ENCODE measurements at places on chromosomes 1 and 21.

GRCh38 chr1:97677702-97678101 is 243.1 kb downstream of the DPYD start:
- DNase-seq = no peak

DNA sequence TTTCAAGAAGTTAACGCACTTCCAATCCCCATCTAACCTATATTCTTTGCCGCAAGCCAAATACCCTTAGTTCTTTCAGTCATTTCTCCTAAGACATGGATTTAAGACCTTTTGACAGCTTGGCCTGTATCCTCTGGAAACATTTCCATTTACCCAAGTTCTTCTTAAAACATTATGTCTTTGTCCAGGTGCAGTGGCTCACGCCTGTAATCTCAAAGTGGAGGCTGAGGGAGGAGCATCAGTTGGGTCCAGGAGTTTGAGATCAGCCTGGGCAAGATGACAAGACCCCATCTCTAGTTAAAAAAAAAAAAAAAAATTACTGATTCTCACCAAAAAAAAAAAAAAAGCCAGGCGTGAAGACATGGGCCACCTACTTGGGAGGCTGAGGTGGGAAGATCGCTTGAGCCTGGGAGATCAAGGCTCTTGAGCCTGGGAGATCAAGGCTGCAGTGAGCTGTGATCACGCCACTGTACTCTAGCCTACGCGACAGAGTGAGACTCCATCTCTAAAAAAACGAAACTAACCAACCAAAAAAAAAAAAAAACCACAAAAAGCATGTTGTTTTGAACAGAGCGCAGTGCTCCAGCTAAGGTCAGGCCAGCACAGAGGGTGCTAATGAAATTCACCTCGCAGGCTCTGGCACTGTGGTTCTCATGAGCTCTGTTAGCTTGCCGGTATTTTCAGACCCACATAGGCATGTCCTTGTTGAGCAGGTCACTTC is 36.0 kb downstream of the NUAK2 start:
- DNase-seq = no peak

- DNase-seq = no peak
Measured at GRCh38 chr21:31526040-31526439, 133.5 kb upstream of the SOD1 start.

GRCh38 chr1:88421997-88422396 is 262.1 kb upstream of the PKN2 start:
- no peak for DNase-seq

GRCh38 chr1:221873673-221874072 is 131.8 kb upstream of the DUSP10 start:
- no peak for DNase-seq

DNA sequence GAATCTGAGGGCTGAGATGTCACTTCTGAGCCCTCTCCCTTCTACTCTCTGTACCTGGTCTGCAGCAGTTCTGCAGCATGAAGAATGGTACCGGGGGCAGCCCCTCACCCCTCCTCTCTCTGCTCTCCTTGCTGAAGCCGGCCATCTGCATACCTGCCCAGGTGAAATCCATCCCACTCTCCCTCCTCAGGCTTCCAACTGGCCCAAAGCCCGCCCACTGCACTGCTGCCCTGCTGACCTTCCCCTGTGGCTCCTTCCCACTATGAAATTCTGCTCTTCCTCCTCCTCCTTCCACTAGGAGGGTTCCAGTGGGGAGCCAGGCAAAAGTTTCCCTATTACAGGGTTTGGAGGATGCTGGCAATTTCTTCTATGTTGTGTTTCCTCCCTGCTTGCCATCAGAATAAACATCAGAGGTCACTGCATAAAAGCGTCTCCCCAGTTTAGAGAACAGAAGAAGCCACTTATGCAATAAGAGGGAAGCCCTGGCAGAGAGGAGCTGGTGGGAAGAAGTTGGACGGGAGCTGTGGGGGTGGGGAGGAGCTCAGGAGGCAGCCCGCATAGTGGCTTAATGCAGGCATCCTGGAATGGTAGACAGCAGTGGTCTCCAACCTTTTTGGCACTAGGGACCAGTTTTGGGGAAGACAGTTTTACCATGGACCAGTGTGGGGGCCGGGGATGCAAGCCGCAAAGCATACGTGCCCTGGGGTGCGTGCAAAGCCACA is 30.3 kb downstream of the TMCO4 start:
- no peak for DNase-seq

- no peak for DNase-seq
Measured at GRCh38 chr1:211704543-211704942, 29.1 kb upstream of the NEK2 start.

GRCh38 chr1:34844252-34844634 is 15.3 kb downstream of the SMIM12 start:
- DNase-seq = no peak

GRCh38 chr1:28195780-28196179 is 19.3 kb upstream of the PTAFR start:
- DNase-seq = no peak

- DNase-seq = no peak
Measured at GRCh38 chr1:47759251-47759935, 237.8 kb downstream of the TRABD2B start.

GRCh38 chr21:24289539-24289938 is 1317.7 kb downstream of the MRPL39 start:
- DNase-seq = no peak

DNA sequence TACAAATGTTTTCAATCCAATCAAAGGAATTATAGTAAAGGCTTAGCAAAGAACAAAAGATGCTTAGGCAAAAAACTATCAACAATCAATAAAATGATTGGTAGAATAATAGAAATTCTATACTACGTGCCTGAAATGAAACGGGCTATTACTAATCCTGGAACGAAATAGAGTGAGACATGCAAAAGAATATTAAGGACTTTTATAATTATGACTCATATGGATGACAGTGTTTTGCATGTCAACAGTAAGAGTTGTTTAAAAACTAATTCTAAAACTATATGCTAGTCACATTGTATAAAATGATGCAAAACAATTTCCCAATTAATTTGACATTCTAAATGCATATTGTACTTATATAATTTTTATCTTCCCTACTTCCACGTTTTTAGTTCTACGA is 35.6 kb downstream of the LRRIQ3 start:
- DNase-seq = no peak

DNA sequence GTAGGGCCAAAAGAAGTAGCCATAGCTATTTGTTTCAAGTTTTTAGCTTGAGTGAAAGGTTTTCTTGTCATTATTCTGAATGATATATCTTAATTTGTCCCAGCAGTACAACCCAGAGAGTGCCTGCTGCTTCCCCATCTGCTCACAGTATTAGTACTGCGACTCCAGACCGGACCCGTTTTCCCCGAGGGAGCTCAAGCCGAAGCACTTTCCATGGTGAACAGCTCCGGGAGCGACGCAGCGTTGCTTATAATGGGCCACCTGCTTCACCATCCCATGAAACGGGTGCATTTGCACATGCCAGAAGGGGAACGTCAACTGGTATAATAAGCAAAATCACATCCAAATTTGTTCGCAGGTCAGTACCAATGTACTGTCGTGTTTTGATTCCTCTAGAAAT is 37.2 kb upstream of the C1orf115 start:
- no peak for DNase-seq

GRCh38 chr1:25608488-25609178 is 8.0 kb upstream of the MAN1C1 start:
- peak; percentile 60 for DNase-seq

- DNase-seq = no peak
Measured at GRCh38 chr21:37208056-37208721, 58.9 kb downstream of the VPS26C start.

DNA sequence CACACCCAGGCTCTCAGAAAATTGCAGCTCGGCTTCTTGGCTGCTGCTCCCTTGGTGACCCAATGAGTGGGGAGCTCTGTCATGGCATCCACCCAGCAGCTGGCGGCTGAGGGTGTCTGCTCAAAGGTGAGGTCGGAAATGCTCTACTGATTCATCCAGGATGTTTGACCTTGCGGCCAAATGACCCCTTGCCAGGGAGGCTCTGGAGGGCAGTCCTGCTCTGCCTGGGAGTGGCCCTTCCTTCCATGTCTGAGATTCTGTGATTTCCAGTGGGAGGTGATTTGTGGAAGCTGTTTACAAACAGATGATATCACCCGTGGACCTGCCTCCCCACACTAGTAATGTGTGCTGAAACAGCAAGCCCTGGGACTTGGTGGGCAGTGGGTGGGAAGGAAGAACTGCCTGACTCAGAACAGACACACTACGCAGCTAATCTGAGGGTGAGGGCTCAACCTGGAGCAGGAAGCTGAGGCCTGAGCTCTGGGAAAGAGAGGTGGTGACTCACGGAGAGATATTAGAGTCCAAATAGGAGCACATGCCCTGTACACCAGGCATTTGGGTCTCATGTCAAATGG is 3.0 kb downstream of the CRCT1 start:
- no peak for DNase-seq

DNA sequence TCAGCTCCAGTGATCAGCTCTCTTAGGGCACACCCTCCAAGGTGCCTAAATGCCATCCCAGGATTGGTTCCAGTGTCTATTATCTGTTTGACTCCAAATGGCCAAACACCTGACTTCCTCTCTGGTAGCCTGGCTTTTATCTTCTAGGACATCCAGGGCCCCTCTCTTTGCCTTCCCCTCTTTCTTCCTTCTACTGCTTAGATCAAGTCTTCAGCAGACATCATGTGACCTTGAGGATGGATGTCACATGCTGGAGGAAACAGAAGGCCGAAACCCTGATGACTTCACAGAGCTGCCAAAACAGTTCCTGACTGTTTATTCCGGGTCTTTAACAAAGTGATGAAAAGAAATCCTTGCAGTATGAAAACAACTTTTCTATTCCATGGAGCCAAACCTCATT is 24.4 kb upstream of the WDR26 start:
- no peak for DNase-seq

GRCh38 chr1:26791626-26792025 is 3.9 kb downstream of the PIGV start:
- no peak for DNase-seq

- DNase-seq = no peak
Measured at GRCh38 chr21:36565540-36565939, 85.6 kb upstream of the CLDN14 start.

- no peak for DNase-seq
Measured at GRCh38 chr1:172537827-172538391, 5.0 kb downstream of the SUCO start.

GRCh38 chr1:86821956-86822355 is 92.0 kb downstream of the SELENOF start:
- DNase-seq = no peak

- no peak for DNase-seq
Measured at GRCh38 chr1:205298191-205298994, 23.2 kb downstream of the NUAK2 start.

DNA sequence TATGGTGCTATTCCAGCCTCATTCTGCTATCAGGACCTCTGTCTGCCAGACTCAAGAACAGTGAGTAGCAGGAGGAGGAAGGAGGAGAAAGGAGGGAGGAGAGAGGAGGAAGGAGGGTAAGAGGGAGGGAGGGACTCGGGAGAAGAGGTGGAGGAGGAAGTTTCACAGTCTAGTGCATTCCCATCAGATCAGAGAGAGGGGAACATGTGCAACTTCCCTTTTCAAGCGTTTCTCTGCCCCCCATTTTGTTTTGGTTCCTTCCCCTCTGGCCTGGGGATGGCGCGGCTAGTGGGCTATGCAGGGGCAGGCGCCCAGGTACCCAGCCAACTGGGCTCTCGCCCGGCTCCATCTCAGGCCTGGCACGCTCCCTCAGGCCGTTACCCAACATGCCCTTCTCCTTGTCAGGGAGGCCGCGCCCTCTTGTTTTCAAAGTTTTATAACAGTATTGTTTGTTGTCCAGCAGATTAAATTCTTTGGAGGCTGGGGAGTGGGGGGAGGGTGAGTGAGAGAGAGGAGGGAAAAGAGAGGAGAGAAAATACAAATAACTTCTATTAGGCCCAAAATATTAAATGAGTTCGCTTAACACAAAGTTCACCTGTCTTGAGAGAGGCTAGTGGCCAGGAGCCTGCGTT is 56.0 kb downstream of the CD46 start:
- DNase-seq = no peak

- no peak for DNase-seq
Measured at GRCh38 chr1:67118646-67119045, 16.1 kb downstream of the C1orf141 start.

DNA sequence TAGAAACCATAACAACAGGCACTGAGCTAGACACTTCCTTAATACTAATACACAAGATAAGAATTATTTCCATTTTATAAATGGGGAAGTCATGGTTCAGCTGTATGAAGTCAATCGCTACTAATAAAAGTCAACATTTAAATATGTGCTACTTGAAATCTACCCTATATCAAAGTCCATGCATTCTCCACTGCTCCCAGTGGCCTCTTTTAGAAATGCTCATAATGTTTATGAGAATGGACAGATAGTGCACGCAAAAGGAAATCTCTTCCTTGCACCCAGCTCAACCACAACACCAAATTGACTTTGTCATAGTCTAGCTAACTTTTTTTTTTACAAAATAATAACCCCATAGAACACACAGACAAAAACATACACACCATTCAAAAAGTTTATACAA is 281.7 kb upstream of the CXADR start:
- DNase-seq = no peak

DNA sequence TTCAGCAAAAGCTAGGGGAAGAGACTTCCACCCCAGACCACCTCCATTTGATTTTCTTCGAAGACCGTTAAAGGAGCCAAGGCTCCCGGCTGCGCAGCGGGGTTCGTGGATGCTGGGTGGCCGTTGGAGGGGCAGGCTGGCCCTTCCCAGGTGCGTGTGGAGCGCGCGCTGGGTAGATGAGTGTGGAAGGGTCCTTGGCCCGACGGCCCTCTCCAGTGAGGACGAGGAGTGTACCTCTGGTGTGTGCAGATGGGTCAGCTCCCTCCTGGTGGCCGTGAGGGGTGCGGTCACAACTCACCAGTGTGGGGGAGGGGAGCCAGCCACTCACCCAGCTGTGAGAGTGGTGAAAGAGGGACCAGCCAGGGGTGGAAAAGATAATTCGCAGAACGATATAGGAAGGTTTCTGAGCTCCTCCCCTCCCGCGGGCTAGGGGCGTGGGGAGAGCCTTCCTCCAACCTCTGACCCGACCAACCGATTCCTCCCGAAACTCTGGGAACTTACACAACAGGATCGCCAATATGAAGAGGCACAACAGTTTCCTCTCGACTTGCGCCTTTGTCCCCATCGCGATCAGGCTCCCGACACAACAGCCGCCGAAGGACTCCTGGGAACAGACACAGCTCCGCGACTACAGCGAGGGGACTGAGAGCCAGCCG is at the start of gene F11R:
Gene F11R (minus strand): TSS at position 644 of the 656 bp plus-strand sequence. CDS start 79 bp downstream, at position 565.
- no peak for DNase-seq

- no peak for DNase-seq
Measured at GRCh38 chr1:53091841-53092645, 30.0 kb downstream of the PODN start.

DNA sequence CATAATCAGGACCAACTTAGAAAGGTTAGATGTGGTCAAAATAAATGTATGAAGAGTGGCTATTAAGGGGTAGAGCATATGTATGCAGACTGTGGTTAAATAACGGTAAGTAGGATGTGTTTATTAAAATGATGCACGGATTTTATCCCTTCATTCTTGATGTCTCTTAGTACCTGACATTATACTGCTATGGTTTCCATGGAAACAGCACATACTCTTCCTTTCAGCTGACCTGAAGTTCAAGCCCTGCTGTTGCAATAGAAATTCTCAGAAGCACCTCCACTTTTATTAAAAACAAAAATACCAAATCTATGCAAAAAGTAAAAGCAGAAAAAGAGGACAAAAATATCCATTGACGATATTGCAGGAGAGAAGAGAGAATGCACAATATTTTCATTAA is 381.4 kb downstream of the RWDD3 start:
- DNase-seq = no peak
